Activated naive CD8-positive, alpha-beta T cell treated with anti-CD3 and anti-CD28 coated beads for 36 hours (primary cell): ENCODE measurements at places on chromosomes 5 and 9.

GRCh38 chr5:44847206-44847852, 38.6 kb downstream of the MRPS30 start:
- no peak for DNase-seq

- DNase-seq, result no peak
Observed at GRCh38 chr5:80067016-80067415, 31.9 kb downstream of the THBS4 start.

- no peak for DNase-seq
Observed at GRCh38 chr5:20323323-20323722, 335.3 kb upstream of the CDH18 start.

- DNase-seq, result no peak
Observed at GRCh38 chr5:94577466-94578245, 40.7 kb downstream of the KIAA0825 start.

DNA sequence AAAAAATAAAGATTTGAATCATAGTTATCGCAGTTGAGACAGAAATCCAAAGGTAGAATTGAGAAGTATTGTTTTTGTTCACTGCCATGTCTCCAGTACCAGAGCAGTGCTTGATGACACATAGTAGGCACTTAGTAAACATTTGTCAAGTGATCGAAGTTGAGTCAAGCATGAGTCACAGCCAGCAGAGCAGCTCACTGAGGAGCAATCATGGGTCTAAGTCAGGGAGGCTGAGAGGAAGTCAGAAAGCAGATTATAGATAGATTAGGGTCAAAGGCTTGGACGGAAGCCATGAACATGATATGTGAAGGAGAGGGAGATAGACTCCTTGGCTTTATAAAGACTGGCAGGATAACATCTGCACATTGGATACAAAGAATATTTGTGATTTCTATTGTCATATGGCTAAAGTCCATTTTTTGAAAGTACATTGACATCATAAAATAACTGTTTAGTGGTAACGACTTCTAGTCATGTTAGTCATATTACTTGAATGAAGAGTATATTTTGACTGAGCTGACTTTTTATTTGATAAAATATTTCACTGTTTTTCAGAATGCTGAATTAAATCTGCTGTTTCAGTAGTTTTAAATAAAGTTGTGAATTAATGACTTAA, 168.5 kb downstream of the RAB3C start:
- no peak for DNase-seq

DNA sequence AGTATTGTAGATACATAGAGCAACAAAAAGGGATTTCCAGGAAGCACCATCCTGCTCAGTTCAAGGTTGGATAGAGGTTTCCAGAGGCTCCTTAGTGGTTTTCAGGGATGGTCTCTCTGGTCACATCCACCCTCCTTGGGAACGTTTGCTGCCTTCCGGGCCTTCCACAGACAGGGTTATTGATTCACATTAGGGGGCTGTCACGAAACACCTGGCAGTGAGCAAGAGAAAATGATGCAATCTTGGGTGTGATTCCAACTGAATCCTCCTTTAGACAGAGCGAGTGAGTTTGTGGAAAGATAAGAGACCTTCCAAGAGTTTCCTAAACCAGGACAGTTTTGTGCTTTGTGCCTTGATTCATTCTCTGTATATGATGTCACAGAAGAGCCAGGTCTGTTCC, 43.8 kb upstream of the CTSL start:
- DNase-seq, result no peak

DNA sequence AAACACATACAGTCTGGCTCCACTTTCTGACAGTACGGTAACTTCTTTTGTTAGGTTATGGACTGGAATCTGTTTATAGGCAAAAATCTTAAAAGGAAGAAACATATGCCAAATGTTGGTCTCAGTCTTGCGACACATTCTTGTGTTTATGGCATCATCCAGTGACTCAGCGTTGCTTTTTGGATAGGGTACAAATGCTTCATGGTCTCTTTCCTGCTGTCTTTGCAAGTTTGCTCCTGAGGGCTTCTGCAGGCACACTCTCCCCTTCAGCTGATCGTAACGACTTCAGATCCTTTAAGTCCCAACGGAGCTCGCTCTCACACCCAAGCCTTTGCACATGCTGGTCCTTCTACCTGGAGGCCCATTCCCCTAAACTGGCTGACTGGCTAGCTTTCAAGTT, 23.6 kb upstream of the TNFSF8 start:
- DNase-seq, result no peak

- no peak for DNase-seq
Observed at GRCh38 chr5:178573216-178573615, 17.0 kb downstream of the COL23A1 start.

DNA sequence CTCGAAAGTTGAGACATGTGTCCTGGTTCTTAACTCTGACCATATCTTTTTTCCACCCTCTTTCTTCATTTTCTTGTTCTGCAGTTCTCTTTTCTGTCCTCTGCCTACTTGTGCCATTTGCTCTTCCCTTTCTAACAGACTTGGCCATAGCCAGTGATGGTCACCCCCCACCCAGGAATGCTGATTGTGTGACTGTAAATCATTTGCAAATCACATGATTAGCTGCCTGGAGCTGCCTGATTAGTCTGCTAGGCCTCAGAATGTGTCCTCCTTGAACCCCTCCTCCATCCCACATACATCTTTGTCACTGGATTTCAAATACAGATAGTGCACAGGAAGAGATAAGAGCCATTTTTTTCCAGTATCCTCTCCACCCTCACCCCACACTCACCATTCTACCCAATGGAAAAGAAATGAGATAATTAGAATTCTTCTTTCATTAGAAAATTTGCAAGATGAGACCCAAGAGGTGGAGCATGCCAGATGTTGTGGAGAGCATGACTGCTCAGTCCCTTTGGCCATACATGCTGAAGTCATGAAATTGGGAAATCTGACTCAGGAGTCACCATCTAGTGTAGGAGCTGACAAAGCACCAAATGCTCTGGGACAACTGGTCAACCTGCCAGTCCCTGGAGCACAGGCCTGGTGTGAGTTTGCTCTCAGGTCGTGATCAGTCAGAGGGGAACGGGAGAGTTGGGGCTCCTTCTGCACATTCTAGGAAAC, 538.2 kb downstream of the CCDC171 start:
- DNase-seq, result no peak

GRCh38 chr5:6905883-6906282, 192.7 kb downstream of the TENT4A start:
- no peak for DNase-seq

GRCh38 chr9:82021198-82021597, 32.6 kb downstream of the SPATA31D1 start:
- DNase-seq, result no peak

DNA sequence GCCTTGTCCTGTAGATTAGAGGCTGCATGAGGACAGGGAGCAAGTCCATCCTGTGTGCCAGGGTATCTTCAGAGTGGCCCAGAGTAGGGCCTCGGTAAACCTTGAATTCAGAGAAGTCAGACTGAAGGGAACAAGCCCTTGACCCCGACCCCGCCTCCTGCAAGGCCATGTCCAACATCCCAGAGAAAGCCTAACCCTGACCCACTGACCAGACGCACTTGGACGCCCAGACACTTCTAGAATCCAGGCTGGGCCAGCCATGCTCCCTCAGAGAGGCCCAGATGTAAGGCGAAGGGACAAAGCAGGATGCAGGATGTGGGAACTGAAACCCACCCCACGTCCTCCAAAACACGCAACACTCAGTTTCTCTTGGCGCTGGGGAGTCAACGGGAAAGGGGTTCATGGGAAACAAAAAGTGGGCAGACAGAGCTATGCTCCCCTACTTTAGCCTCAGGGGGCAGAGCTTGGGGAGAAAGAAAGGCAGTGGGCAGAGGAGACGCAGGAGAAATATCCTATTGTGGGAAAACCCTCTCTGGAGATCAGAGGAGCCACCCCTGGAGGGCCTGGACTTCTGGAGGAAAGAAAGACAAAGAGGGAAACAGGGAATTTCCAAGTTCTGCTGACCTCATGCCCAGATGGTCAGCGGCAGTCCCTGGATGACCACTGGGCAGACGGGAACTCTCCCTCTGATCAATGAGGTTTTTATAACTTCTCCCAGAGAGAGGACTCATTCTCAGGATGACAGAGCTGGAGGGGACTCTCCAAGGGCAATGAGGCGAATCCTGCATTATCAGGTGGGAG, 13.0 kb downstream of the TNIP1 start:
- no peak for DNase-seq

DNA sequence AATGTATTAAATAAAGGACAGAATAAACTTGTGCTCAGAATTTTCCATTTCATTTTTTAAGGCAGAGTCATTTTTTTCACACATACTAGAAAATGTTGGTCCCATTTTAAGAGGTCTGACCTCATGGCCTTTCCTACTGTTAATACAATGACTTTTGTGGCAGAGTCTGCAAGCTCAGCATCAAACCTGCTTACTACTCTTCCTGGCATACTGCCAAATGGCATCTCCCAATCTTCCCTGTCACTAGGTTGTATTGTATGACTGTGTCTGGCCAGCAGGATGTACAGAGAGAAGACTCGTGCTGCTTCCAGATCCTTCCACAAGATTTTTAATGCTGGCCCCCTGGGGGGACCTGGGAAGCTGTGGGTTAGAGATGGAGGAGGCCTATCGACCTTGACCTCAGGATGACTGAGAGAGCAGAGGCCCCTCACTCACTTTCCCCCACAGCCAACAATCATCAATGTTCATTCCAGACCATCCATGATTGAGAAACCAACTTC, 64.7 kb downstream of the BARX1 start:
- no peak for DNase-seq

- no peak for DNase-seq
Observed at GRCh38 chr5:88503041-88503345, 234.3 kb upstream of the TMEM161B start.

DNA sequence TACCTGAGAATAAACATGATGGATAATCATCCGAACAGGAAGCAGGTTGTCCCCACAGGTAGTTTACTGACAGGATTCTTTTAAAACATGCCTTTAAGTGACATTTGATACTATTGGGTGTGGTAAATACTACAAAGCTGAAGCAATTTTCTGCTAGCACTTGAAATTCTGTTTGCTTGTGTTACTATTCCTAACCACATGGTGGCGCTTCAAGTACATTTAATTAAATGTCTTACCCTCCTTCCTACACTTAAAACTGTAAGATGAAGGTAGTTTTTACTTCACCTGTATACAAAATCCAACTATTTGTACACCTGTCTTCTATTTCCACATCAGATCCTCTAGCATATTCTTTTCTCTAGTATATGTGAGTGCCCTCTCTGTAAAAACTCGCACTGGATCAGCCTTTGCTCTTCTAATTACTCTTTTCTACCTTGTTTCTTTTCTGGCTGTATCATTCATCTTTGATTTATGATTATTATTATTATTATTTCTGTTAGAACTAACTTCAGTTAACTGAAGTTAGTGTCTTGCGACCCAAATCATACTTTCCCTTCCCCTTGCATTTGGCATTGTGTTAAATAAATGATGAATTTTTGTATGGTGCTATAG, 18.4 kb downstream of the SLC25A46 start:
- DNase-seq, result no peak

DNA sequence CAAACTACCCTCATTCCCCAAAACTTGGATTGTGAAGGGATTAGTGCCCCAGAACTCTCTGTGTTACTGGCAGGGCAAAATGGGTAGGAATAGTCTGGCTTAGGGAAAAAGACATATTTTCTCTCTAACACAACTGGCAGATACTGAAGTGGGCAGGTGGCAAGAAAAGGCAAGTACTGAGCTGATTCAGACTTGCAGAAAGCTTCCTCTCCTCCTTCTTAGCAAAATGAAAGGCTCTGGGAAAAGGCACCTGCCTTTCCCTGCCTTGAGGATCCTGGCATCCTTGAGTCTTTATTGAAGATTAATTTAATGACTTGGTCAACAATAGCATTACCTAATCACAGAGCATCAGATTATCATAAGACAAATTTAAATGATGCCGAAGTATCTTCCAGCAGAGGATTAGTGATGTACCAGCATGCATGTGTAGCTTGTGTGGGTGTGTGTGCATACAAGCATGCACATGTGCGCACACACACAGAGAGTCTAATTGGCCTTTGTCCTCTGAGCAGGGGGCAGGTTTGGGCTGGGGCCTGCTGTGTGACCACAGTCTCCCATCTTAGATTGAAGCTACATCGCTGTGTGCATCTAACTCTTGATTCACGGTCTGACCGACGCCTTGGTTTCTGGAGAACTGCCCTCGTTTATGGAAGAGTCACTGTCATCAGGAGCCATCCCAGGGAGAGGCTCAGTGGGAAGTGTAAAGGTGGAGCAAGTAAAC, 294.8 kb downstream of the AOPEP start:
- DNase-seq, result no peak

DNA sequence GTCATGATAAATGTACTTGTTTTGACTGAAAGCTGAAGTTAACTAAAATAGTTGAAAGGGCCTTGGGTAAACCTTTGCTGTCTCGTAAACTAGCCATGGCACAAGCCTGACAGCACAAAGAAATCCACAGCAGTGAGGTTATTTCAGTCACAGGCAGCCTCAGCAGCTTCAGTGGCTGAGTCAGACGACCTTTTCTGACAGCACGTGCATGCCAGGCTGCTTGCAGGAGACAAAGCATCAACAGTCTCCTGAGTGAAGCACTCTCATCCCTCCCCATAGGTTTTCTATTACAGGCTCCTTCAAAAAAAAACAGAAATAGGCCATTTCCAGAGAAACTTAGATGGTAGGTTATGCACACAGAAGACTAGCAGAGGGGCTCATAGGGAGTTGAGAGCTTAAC, 34.6 kb downstream of the OXCT1 start:
- DNase-seq, result peak; percentile 12

- DNase-seq, result no peak
Observed at GRCh38 chr5:1297243-1297642, 2.4 kb upstream of the TERT start.

DNA sequence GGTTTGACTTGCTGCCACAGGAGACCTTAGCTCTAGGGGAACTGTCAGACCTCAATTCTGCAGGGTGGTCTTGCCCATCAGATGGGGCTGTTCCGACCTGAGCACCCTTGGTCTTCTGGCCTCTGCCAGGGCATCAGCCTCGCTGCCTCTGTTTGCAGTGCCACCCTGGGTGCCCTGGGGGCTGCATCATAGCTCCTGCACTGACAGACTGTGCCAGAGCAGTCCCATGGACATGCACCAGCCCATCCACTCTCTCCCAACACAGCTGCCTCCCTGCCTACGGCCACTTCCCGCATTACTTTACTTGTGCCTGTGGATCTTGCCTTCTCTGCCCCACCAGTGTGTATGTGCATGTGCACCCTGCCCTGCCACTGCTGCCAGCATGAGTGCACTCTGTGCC, 884.7 kb upstream of the ARRDC3 start:
- no peak for DNase-seq

- no peak for DNase-seq
Observed at GRCh38 chr5:162683284-162683683, 615.7 kb downstream of the GABRG2 start.

DNA sequence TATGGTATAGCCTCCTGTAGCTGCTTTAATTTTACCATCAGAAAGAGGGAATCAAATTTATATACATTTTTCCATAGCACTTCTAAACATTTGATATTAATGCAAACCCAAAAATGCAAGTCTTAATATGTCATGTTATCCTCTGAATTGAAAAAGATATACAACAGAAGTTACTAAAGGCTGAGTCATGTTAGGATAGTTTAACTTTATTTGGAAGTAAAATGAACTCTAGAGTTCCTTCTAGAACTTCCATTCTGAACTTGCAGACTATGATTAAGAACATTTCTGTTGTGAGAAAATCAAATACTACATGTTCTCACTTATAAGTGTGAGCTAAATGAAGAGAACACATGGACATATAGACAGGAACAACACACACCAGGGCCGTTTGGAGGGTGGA, 317.3 kb upstream of the PRR16 start:
- no peak for DNase-seq
